Astrocyte of the spinal cord (primary cell): ENCODE measurements at places on chromosomes 3 and 15.
A peak's percentile ranks its signal among the peaks of the same experiment; 100 is the strongest.

GRCh38 chr15:47360305-47360704 lies 357.0 kb upstream of the SEMA6D start:
- DNase-seq = peak; percentile 13

DNA sequence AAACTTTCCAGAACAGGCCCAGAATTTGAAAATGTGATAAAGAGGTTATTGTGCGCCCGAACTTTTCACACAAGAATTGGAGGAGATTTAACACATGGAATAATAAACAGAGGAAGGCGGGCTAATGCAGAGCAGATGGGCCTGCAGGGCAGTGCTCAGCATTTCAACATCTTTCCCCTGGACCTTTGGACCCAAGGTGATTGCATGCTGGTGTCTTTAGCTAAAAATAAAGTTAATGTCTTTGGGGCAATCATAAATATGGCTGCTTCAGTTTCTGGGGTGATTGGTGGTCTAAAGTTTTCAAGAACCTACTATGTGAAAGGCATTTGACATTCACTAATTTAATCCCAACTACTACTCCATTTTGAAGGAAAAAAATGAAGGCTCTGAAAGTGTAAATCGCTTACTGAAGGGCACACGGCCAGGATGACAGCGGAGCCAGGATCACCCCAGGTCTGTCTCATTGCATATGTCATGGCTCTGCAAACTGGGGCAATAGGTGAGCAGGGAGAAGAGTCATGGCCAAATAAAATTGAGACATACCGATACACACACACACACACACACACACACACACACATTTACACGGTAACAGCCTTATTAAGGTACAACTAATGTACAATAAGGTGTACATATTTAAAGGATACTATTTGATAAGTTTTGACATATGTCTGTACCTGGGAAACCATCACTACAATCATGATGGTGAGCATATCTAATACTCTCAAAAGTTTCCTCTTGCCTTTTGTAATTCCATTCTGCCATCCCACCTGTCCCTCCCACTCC lies 243.1 kb upstream of the LRRFIP2 start:
- no peak for DNase-seq

- no peak for DNase-seq
These were observed 371.6 kb downstream of the MCTP2 start for GRCh38 chr15:94602754-94603470.

GRCh38 chr15:68489421-68489820 lies 57.5 kb upstream of the ITGA11 start:
- no peak for DNase-seq

DNA sequence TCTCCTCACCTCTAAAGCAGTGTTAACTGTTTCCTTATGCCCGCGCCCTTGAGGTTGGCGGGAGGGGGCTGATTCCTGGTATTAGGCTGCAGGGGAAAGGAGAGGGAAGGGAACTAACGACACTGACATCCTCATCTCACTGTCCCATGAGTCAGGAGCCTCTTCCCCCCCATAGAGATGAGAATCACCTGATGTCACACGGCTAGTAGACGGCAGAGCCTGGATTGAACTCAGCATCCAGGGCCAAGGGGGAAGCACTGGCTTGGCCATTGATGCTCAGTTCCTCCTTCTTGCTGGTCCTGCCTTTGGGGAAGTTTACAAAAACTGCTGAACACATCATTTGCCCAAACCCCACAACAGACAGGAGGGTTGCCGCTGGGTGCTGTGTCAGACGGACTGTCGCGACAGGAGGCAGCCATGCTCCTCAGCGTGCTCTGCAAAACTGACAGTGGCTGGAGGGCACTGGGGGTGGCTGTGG lies 38.5 kb downstream of the IDH2 start:
- DNase-seq = no peak

DNA sequence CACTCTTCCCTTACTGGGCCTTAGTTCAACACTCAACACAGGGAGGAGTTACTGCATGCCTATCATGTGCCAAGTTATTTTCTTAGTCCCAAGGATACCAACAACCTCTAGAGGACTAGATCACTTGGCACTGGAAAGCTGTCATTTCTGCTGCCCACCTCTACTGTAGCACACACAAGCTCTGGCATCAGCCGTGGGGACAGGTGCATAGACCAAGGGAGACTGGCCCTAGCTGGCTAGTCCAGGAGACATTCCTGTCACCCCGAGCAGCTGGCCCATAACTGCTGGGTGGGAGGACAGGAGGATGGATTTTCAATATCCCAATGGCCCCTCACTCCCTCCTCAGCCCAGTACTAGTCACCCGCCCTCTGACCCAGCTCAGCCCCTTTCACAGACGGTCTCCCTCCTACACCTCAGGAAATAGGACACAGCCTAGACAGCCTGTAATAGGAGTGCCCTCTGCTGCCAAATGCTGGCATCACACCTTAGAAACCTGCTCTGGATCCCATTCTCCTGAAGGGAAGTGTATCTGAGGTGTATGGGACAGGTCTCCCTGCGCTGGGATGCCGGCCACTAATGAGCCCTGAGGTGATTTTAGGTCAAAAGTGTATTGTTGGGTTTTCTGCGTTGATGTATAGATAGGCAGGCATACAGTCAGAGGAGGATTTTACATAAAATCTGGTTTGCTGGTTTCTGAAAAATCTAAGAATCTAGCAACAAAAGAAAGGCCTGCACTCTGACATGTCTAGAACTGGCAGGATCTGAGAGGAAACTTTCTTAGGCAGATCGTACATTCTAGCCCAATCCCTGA lies 3.4 kb upstream of the DZIP1L start:
- peak; percentile 73 for DNase-seq

GRCh38 chr3:177147790-177148189 lies 49.5 kb downstream of the TBL1XR1 start:
- DNase-seq = no peak

DNA sequence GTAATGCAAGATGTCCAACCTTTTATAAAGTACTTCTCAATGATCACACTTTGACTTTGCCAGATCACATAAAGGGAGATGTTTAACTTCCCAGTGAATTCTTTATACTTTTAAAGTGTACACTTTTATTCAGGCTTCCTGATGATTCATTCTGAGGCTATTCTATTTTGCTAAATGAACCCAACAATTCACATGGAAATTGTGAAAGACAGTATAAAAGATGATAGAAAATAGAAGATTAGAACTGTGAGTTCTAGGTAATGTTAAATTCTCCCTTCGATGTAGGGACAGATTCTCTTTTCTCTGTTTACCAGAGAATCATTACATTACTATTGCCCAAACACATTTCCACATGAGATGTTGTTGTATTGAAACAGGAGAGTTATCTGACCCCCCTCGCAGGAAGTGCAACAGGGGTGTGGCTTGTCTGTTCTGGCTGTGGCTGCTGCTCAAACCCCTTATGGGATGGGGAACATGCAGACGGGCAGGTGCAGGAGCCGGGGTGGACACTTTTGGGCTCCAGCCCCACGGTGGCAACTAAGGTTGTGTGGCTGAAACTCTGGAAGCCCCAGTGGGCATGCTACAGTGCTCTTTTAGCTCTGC lies 131.3 kb upstream of the LRTM1 start:
- peak; percentile 49 for DNase-seq

DNA sequence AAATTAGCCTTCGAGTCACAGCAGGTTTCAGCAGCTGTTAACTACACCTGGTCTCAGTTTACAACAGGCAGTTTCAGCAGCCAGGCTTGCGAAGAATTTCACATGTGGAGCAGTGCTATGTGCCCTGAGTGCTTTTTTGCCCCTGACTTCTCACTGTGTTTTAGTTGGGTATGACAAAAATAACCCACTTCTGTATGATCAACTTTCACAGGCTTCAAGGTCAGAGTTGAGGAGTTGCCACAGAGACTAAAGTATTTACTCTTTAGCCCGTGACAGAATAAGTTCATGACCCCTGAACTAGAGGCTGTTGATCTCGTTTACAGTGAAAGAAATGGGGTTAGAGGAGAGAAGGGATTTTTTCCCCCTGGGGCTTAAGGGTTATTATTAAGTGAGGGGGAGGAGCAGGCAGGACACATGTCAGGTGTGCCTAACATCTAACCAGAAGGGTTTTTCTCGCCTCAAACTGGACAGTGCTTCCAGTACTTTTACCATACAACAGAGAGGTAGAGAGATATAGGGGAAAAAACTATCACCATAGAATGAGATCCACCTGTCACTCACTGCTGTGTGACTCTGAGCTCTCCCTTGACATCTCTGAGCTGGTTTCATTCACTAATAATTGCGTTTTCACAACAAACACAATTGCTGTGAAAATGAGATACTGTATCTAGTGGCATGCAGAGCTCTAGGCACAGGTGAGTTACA lies 14.0 kb upstream of the TOPBP1 start:
- no peak for DNase-seq

- DNase-seq = no peak
These were observed 29.7 kb upstream of the USP50 start for GRCh38 chr15:50576166-50576565.

- peak; percentile 59 for DNase-seq
These were observed 543.5 kb downstream of the GABRG3 start for GRCh38 chr15:27514526-27514925.

GRCh38 chr15:80246425-80246894 lies 5.6 kb downstream of the CTXND1 start:
- no peak for DNase-seq

DNA sequence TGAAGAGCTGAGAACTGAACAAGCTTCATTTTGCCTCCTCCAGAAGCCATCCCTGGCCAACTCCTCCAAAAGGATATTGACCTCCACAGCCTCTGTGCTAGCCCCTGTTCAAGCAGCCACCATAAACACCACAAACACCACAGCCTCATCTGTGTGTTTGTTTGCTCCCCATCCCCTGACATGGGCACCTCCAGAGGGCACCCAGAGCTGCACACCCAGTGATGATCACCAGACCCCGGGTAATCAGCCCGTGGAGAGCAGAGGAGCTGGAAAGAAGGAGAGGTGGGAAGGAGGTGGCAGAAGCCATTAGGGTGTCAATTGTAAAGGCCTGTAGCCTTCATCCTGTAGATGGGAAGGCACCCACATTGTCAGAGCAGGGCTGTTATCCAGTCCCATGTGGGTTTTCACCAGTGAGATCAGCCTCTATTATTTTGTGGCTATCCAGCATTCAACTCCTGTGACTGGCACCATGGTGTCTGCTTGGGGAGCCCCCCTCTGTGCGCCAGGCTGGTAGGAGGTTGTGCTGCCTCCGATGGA lies 6.8 kb upstream of the WNT7A start:
- no peak for DNase-seq

DNA sequence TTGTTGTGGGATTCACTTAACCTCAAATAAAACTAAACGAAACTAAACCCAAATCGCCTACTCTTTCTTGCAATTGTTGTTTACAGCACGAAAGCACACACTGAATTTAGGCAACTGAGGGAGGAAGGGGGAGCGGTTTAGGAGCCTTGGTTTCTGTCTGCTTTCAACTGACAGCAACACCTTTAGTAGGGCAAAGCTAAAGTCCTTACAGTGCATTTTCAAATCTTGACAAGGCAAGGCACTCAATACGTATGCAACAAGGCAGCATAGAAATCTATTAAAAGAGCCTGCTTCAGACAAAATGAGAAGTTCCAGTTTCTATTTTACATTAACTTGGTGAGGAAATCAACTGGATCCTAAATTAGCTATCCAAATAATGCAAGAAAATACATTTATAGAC lies 174.6 kb downstream of the CHST2 start:
- no peak for DNase-seq

DNA sequence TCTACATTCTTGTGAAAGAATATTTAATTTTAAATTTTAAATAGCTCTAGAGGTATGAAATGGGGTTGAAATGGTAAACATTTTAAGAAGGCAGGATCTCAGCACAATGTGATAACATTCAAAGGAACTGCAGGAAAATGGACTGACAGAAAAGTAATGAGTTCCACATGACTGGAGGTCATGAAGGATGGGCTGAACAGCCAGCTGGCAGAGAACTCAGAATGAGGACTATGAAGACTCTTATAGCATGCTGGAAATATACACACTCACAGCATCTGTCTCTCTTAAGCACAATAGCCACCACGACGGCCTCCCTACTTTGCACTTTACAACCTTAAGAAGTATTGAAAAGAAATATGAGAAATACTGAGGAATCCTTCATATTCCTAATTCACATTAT lies 94.7 kb downstream of the TNIK start:
- DNase-seq = no peak

DNA sequence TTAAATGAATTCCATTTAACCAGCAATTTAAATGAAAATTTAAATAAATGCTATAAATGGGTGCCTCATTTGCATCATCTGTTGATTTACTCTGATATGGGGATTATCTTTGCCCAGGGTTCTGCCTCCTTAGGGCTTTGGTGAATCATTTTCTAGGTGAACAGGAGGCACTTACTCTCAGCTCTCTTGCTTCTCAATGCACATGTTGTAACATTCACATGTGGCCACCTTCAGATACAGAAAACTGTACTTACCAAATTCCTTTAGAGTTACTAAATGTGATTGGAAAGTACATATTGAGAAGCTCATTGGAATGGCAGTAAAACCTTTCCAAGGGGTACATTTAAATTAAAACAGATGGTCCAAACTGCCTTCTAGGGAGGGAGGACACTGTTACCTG lies 20.8 kb downstream of the GADL1 start:
- DNase-seq = no peak

DNA sequence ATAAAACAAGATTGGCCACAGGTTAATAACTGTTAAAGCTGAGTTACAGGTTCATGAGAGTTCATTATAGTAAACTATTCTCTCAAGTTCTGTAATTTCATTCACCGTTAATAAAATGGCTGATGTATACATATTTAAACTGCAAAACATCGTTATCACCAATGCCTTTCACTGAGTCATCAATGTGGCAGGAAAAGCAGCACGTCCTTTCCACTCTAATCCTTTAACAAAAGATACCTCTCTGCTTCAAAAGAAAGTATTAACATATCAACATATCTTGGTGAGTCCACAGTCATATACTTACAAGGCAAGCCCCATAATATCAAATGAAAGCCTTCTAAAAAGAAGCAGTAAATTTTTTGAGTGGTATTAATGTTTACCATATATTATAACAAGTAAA lies 54.5 kb downstream of the UACA start:
- no peak for DNase-seq

- no peak for DNase-seq
These were observed 74.1 kb downstream of the SLCO3A1 start for GRCh38 chr15:91927585-91927984.

DNA sequence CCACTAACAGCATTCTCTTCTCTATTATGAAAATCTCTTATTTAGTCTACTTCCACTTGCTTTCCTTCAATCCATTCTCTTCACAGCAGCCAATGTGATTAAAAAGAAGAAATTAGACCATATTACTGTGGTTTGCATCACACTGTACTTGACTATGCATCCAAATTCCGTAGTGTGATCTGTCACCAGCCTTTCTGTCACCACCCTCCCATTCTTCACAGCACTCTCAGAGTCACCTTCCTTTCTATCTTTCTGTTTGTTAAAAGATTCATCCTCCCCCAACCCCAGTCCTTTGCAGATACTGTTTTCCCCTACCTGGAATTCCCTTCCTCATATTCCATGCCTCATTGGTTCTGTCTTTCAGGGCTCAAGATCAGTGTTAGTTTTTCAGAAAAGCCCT lies 55.0 kb upstream of the ABHD10 start:
- no peak for DNase-seq

- DNase-seq = no peak
These were observed 10.3 kb downstream of the PKM start for GRCh38 chr15:72220687-72221086.

GRCh38 chr3:106018102-106018501 lies 149.3 kb upstream of the CBLB start:
- no peak for DNase-seq
